ENCODE measurements at places on chromosomes 11 and 22.
A peak's percentile ranks its signal among the peaks of the same experiment; 100 is the strongest.

DNA sequence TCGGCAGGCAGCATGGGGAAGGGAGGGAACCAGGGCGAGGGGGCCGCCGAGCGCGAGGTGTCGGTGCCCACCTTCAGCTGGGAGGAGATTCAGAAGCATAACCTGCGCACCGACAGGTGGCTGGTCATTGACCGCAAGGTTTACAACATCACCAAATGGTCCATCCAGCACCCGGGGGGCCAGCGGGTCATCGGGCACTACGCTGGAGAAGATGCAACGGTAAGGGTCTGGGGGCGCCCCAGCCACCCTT, 204 bp downstream of the FADS2 start:
- no peak for DNase-seq

DNA sequence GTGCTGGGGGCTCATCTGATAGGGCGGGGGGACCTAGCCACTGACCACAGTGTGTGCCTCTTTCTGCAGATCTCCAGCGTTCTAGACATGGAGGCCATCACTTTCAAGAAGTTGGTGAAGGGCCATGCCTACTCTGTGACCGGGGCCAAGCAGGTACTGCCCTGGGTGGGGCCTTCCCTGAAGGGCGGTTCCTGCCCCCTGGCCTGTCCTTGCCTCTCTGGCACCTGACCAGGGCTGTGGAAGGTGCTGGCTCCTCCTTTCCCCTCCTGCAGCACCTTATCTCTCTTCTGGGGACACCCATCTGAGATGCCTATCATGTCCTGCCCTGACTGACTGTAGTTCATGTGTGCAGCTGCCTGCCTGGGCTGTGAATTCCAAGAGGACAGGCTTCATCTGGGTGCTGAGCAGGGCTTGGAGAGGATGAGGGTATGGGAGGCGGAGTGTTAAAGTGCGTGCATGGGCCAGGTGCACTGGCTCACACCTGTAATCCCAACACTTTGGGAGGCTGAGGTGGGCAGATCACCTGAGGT, 5.5 kb downstream of the CAPN1 start:
- DNase-seq = no peak

- DNase-seq = no peak
These were observed 82.9 kb downstream of the KIRREL3 start for GRCh38 chr11:126917531-126918204.

- no peak for DNase-seq
These were observed 22.1 kb downstream of the CD6 start for GRCh38 chr11:60993615-60994014.

- no peak for DNase-seq
These were observed 44.1 kb downstream of the RSF1 start for GRCh38 chr11:77776455-77776854.

DNA sequence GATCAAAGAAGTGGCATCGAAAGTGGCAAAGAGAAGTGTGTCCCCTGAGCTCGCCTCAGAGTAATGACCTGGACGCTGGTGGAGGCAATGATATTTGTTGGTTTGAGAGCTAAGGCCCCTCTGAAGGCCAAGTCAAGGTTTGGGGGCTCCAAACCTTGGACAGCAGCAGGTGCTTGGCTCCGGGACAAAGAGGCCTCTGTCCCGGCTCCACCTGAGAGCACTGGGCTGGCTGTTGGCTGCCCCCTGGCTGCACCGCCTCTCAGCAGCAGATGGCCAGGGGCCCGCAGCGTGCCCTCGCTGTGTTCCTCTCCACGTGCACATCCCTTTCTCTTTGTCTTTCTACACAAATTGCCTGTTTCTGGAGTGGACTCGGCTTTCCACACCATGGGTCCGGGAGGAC, 301.3 kb downstream of the NTM start:
- DNase-seq = no peak

GRCh38 chr11:123472236-123472935, 42.3 kb downstream of the GRAMD1B start:
- peak; percentile 75 for DNase-seq

- no peak for DNase-seq
These were observed 1565.5 kb upstream of the RAG2 start for GRCh38 chr11:38163526-38163925.

- no peak for DNase-seq
These were observed 104.6 kb upstream of the ANO3 start for GRCh38 chr11:26227301-26227746.

DNA sequence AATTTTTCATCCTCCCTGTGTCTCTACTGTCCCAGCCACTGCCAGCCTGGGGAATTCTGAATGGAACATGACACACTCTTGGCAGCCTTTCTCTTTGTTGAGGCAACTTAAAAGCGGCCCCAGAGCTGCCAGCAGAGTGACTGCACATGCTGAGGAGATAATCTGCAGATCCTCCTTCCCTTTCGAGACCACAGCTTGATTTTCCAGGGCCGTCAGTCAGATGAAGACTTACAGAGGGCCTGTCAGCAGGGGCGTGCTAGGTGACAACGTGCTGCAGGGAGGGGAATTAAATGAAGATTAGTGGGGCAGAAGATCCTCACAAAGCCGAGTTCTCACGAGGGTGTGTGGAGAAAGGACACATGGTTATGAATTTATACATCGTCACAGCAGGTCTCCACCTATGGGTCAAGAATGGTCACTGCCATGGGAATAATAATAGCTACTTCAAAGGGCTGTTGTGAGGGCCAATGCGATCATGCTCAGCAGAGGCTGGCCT, 193.5 kb upstream of the PITPNB start:
- DNase-seq = no peak

DNA sequence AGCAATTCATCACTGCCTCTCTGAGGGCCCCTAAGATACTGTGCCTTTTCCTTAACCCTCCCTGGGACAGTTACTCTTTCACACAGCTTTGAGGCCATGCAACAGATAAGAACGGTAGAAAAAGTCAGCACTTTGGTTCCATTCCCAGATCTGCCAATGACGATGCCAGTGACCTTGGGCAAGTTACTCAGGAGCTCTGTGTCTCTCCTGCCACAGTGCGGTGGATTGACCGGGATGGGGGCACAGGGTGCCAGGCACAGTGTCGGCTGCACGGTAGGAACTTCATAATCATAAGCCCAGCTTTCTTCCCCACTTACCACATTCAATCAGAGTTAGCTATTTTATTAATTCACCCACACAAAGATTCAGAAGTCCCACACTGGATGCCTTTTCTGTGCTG, 1041.8 kb downstream of the TBC1D22A start:
- DNase-seq = no peak

- no peak for DNase-seq
These were observed 780.2 kb downstream of the LRRC4C start for GRCh38 chr11:40679276-40679675.

DNA sequence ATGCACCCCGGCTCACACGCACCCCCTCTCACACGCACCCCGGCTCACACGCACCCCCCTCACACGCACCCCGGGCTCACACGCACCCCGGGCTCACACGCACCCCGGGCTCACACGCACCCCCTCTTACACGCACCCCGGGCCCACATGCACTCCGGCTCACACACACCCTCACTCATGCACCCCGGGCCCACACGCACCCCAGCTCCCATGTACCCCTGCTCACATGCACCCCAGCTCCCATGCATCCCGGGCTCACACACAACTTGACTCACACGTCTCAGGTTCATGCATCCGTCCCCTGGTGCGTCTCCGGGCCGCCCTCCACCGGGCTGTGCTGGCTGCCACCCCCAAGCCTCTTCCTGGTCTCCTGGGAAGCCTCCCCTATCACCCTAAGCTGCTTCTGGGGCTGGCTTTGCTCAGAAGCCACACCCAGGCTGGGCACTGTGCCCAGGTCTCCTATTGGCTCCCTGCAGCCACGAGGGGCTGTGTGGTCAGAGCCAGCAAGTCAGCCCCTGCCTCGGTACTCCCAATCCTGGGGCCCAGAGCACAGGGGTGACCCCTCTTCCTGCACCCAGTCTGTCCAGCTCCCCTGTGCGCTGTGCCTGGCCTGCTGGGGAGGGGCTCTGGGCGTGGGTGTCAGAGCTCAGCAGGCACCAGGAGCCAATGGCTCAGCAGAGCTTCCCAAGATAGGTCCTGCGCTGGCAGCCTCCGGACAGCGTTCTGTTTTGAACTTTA, 16.9 kb downstream of the TSPAN4 start:
- no peak for DNase-seq

- DNase-seq = peak; percentile 53
These were observed 96.2 kb downstream of the RASSF10 start for GRCh38 chr11:13105237-13105844.

DNA sequence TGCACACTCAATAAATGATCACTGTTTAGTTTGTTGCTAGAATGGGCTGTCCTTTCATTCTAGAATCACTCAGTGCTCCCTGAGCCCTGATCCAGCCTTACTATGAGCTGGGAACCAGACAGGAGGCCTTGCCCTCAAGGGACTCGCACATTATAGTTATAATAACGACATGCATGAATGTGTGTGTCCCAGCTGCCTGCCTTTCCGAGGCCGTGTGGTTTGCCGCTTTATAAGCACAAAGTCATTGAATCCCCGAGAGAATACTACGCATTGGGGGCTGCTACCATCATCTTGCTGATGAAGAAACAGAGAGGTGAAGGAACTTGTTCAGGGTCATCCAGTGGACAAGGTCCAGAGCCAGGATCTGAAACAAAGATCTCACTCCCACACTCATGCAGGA, 75.7 kb downstream of the NFAM1 start:
- no peak for DNase-seq

- DNase-seq = no peak
These were observed 16.6 kb upstream of the SPTBN2 start for GRCh38 chr11:66745356-66746235.

DNA sequence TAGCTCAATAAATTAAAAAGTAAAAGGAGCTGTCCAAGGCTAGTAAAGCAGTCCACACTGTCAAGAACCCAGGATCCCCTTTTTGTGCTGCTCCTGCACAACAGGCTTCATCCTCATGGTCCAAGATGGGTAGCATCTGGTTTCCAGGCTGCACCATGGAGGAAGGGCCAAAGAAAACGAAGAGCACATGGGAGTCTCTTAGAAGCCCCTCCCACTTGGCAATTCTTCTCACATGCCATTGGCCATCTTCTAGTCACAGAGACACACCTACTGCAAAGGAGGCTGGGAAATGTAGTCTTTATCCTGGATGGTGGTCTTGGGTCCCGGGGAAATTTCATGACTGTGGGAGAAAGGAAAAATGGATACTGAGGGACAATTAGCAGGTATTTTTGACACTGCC, 37.8 kb downstream of the PRR5L start:
- DNase-seq = no peak

DNA sequence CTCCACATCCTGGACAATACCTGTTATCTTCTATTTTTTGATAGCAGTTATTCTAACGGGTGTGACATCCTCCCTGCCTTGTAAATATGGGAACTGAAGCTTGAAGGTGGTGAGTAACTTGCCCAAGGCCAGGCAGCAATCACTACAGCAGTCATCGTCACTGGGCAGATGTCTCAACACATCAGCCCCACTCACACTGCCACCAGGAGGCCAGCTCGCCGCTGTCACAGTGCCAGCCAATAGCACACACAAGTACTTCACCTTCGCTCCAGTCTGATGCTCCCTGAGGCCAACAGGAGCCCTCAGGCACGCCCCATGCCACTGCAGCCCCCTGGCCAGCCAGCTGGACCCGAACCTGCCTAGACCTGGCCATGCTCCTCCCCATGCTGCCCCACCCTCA, 4.9 kb upstream of the TTLL1 start:
- DNase-seq = no peak

GRCh38 chr11:45654231-45655011, 11.0 kb downstream of the CHST1 start:
- DNase-seq = no peak

DNA sequence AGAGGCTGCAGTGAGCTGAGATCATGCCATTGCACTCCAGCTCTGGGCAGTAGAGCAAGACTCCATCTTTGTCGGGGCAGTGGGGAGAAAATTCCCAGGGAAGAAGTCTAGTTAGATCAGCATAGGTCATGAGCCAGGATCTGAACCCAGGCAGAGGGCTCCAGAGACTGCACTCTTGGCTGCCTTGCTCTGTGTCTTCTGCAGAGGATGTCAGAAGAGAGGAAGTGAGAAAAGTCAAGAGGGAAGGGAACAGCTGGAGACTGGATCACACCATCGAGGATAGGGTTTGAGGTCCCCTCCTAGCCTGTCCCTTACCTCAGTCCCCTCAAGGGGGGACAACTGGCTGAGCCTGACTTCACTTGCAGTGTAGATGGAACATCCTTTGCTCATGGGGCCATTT, 5.8 kb downstream of the MYOD1 start:
- DNase-seq = no peak

- DNase-seq = no peak
These were observed 311 bp downstream of the BRD1 start for GRCh38 chr22:49827271-49827852.

GRCh38 chr11:68942751-68943271, 38.0 kb downstream of the MRGPRD start:
- no peak for DNase-seq

- no peak for DNase-seq
These were observed 166.4 kb downstream of the ETS1 start for GRCh38 chr11:128420951-128421350.

All from NCI-H2029 treated with DMSO at 0.1 percent for 48 hours (cell line).